ENCODE measurements at places on chromosomes 3 and 15.
A peak's percentile ranks its signal among the peaks of the same experiment; 100 is the strongest.

GRCh38 chr3:148998715-148999423 lies 7.5 kb downstream of the GYG1 start:
- DNase-seq: no peak

GRCh38 chr15:101522091-101522490 lies 32.6 kb upstream of the PCSK6 start:
- no peak for DNase-seq

GRCh38 chr3:150084128-150084527 lies 113.4 kb upstream of the PFN2 start:
- no peak for DNase-seq

GRCh38 chr3:31687020-31687802 lies 154.5 kb downstream of the STT3B start:
- DNase-seq: no peak

GRCh38 chr3:76365275-76365674 lies 579.9 kb upstream of the ZNF717 start:
- no peak for DNase-seq

- no peak for DNase-seq
These were observed 9.1 kb upstream of the TICRR start for GRCh38 chr15:89566181-89566580.

- no peak for DNase-seq
These were observed 13.2 kb downstream of the ISG20 start for GRCh38 chr15:88651971-88652370.

DNA sequence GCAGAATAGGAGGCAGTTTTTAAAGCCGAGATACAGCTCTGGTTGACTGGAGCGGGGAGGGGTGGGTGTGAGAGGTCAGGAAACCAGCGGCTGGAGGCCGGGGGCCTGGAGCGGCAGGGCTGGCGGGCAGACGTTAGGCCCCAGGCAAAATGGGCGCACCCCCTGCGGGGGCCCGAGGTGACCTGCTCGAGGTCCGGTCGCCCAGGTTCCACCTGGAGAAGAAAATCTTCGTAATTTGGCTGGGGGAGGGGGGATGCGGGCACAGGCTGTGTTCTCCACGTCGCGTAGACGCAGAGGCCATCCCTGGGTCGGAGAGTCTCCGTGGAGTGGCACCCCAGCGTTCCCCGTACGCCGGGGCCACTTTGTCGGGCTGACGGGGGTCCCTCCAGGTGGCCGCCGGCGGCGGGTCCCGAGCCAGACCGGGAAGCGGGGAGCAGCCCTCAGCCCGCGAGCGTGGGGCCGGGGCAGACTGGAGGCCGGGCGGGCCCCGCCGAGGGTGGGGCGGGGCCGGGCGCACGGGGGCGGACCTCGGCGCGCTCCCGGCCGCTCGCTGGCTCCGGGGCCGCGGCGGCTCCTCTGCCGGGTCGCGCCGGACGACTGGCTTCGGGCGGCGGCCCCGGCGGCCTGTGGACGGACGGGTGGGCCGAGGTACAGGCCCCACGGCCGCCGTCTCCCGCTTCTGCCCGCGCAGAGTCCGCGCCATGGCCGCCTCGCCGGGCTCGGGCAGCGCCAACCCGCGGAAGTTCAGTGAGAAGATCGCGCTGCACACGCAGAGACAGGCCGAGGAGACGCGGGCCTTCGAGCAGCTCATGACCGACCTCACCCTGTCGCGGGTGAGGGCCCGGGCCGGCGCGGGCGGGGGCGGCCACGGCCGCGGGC lies at the start of gene CRTC3:
CRTC3 (plus strand) TSS at position 553 of the 879 bp plus-strand sequence; CDS start at position 702, 149 bp downstream.
- peak; percentile 26 for DNase-seq

- no peak for DNase-seq
These were observed 12.1 kb downstream of the EAF1 start for GRCh38 chr3:15439476-15439875.

- DNase-seq: no peak
These were observed 127.4 kb upstream of the ZPLD1 start for GRCh38 chr3:102307442-102307841.

- no peak for DNase-seq
These were observed 4.0 kb downstream of the GCSAM start for GRCh38 chr3:112128843-112129727.

GRCh38 chr3:713006-713621 lies 379.7 kb upstream of the CNTN6 start:
- DNase-seq: no peak

DNA sequence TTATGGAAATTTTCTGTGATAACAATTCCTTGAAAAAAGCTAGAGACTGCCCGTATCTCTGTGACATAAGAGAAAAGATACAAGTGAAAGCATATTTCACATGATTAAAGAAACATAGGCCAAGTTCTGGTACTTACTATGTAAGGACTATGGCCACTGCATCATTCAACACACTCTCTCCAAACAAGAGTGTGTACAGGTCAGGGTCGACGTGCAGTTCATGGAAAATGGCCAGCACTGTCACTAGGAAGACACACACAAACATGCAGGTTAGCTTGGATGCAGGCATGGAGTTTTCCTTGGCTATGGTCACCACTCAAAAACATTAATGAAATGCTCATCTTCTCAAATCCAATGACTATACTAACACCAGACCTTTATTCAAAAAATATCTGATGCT lies 196.2 kb downstream of the SLC9A9 start:
- DNase-seq: no peak

GRCh38 chr3:7707187-7707586 lies 794.4 kb upstream of the LMCD1 start:
- DNase-seq: no peak

DNA sequence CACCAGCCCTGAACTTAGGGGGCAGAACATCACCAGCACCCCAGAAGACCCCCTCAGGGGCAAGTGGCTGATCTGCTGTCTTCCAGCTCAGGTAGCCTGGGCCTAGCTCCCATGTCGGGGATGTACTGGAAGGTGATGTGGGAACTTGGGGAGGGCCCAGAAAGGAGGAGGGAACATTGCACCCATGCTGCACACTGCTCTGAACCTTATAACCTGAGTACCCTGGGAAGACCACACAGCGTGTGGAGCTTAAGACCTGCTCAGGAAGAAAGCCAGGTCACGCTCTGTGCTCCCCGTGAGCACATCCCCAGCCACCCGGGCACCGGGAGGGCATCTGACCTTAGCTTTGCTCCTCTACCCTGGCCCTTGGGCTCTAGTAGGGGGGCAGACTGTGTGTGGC lies 159.4 kb downstream of the ATP10A start:
- no peak for DNase-seq

DNA sequence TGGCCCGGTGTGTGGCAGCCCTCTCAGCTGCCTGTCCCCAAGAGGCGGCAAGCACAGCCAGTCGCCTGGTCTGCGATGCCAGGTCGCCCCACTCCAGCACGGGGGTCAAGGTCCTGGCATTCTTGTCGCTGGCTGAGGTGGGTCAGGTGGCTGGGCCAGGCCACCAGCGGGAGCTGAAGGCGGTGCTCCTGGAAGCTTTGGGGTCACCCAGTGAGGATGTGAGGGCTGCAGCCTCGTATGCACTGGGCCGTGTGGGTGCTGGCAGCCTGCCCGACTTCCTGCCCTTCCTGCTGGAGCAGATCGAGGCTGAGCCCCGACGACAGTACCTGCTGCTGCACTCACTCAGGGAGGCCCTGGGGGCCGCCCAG lies 20.8 kb downstream of the CAND2 start:
- DNase-seq: no peak

DNA sequence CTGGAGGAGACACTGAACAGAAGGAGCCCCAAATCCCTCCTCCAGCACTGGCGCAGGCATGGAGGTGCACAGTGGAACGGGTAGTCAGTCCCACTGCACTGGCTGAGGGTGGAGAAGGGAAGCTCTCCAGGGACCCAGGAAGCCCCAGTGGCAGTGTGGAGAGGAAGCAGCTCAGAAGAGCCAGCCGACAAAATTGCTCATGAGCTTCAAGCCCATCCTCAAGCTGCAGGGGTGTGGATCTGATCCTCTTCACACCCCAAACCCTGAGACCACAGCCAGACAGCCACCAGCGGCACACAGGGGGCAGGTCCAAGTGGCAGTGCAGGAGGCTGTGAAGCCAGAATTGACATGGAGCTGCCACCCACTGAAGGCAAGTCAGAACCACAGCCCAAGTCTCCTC lies 32.1 kb downstream of the CYFIP1 start:
- no peak for DNase-seq

DNA sequence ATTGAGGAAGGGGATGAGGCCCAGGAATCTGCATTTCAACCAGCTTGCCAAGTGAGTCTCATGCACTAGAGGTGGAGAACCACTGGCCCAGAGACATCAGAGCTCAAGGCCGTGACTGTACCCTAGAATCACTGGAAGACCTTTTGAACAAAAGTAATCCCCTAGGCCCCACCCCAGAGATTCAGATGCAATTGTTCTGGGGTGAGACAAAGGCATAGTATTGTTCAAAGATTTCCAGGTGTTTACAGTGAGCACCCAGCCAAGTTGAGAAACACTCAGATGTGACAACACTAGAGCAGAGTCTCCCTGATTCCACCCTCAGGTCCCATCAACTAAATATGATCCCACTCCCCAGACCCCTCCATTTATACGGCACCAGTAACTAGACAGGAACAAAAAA lies 290.3 kb upstream of the TLE3 start:
- no peak for DNase-seq

GRCh38 chr3:172256101-172256734 lies 192.0 kb downstream of the GHSR start:
- no peak for DNase-seq

DNA sequence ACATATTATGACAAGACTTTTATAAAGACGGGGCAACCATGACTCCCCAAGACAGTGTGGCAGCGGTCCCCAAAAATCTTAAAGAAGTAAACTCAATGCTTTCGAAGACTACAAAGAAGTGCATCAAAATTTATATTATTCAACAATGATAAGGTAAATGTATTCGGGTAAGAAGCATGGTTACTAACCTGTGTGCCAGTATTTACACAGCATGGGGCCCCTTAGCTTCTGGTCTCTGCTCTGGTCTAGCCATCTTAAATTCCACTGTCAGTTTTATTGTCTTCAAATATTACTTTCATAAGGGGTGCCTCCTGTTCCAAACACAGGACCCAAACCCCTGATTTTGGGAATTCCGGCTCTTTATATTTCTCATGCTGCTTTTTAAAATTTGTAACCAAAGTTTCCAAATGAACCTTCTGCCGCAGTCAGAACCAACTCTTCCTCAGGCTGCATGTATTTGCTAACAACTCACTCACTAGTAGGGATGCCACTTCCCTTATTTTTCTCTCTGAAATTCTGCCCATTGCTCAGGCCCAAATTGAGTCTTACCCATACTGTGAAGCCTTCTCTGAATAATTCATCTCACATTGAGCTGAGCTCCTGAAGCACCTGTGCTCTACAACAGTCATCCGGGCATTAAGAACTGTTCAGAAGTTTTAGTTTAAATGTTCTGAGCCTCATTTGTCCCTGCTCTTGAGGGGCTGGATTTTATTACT lies 1.2 kb downstream of the TTC23 start:
- no peak for DNase-seq

GRCh38 chr15:25905140-25905539 lies 42.0 kb upstream of the ATP10A start:
- no peak for DNase-seq

- no peak for DNase-seq
These were observed 66.6 kb upstream of the PAQR5 start for GRCh38 chr15:69232144-69232543.

GRCh38 chr3:119769394-119770149 lies 12.3 kb upstream of the NR1I2 start:
- DNase-seq: no peak

GRCh38 chr15:25718597-25718996 lies 144.5 kb downstream of the ATP10A start:
- no peak for DNase-seq

GRCh38 chr15:52805351-52806283 lies 15.5 kb upstream of the ONECUT1 start:
- DNase-seq: no peak

DNA sequence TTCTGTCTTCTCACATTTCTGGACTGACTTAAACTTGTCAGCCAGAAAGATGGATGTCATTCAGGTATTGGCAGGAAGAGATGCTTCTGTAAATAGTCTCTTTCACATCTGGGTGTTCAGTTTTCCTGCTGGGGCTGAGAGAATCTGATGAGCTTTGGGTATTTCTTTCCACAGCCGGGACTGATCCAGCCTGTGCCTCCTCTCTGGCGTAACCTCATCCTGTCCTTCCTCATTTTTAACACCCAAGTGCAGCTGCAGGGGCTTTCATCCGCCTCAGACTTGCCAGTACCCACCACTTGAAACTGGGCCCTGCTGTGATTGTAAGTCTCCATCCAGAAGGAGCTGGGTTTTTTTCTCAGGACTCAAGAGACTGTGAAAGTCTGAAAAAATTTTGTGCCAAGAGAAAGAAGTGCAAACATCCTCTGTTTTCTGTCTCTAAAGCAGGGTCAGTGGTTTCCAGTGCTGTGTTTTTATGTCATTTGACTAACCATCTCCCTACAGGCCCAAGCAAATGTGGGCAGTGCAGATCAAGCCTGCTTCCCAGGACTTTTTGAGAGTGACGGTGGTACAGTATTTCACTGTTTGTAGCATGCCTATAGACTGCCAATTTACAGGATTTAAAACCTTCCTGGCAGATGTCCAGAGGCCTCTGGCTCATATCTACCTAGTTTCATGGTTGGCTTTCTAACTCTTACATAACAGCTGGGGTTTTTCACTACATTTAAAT lies 342.7 kb downstream of the PTPRG start:
- DNase-seq: no peak

- no peak for DNase-seq
These were observed 9.8 kb upstream of the RPP14 start for GRCh38 chr3:58296269-58296668.

- no peak for DNase-seq
These were observed 41.7 kb downstream of the SNX4 start for GRCh38 chr3:125478326-125478725.

- DNase-seq: no peak
These were observed 130.8 kb upstream of the PRR20G start for GRCh38 chr3:127418560-127419147.

DNA sequence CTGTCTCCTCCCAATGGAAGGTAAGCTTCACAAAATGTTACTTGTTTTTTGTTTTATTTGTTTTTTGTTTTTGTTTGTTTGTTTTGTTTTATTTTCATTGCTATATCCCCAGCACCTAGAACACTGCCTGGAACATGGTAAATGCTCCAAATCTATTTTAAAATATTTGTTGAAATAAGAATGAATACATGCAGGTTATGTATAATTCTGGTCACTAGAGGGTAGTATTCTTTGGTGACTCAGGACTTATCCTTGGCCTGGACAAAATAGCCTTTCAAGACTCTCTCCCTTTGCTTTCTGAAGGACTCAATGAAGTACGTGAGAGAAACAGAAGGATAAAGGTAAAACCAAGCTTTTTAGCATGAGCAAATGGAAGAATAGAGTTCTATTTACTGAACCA lies 46.9 kb upstream of the PPP2R3A start:
- no peak for DNase-seq

DNA sequence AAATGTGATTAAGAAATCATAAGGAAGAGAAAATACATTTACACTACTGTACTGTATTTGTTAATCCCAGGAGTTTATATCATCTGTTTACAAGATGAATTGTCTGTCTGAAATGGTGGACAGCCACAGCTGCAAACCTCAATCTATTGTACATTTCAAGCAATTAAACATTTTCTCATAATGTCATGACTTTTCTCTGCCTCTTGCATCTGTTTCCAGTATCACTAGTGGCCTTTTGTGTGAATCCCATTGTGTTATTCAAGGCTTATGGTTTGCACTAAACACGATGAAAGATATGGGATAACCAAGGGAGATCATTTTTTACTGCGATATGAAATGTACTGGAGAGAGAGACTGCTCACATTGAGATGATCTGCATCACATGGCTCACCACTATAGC lies 200.2 kb upstream of the LRRN1 start:
- DNase-seq: no peak

- no peak for DNase-seq
These were observed 2.4 kb upstream of the SEC62 start for GRCh38 chr3:169964176-169964575.
